ENCODE measurements at places on chromosomes 5 and 9.

- DNase-seq: no peak
Observed at GRCh38 chr5:126139086-126139485, 284.1 kb upstream of the GRAMD2B start.

- no peak for DNase-seq
Observed at GRCh38 chr5:119820016-119820415, 190.7 kb downstream of the FAM170A start.

GRCh38 chr9:117375956-117376355 lies 38.9 kb downstream of the ASTN2 start:
- DNase-seq: no peak

GRCh38 chr5:172235132-172235780 lies 41.3 kb downstream of the EFCAB9 start:
- peak; percentile 5 for DNase-seq

DNA sequence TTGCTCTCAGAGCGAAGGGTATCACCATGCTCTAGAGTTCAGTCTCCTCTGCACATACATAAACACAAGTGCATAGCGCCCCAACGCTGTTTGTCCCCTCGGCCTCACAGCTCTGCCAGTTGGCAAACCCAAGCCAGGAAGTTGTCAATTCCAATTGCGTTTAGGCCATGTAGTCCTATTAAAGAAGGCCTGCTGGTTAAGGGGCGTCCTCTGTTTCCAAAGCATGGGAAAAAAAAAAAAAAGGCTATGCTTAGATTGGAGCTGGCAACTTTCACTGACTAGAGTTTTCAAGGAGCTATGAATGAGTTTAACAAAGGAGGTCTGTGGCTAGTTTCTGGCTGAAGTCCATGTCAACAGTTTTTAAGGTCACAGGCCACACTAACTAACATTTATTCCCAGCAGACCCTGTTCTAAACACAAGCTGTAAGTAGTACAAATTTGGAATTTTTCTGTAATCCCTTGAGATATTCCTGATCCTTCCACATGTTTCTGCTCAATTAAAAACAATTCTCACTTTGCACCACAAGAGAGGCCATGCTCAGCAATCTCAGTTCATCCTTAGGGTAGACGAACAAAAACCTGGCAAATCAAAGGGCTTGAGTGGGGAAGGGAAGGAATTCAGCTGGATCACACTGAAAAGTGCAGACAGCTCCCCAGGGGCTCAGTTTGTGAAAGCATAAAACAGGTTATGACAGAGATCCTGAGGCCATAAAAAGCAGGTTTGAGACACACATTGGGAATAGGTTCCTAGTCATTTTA lies 187.7 kb downstream of the DENND1A start:
- DNase-seq: no peak

DNA sequence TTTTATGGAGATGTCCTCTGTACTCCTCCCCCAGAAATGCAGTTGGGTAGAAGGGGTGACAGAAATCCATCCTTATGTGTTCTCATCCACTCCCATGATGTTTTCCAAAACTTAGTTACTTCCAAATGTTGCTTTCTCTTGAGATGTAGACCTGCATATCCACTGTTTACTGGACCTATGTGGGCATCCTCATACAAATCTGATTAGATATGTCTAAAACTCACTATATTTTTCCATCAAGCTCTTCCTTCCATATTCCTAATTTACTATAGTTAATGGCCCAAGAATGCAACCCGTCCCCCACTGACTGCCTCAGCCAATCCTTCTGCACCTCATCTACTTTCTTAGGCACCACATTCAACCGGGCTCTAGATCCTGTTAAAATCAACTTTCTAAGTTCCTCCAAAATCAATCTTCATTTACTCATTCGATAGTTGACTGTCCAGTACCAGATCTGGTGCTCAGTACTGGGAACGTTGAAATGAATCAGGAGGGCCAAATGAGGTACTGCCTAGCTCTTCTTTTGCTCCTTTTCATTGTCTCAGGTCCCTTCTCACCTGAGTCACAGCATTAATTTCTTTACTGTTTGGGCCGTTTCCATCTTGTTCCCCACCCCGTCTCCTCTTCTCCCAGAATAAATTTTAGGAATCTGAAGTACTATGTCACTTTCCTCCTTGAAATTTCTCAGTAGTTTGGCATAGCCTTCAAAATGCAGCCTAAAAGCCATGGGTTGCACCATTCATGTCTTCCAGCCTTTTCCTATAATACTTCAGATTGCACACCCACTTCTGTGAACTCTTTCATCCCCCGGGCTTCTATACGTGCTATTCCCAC lies 7.9 kb downstream of the PLK2 start:
- DNase-seq: no peak

DNA sequence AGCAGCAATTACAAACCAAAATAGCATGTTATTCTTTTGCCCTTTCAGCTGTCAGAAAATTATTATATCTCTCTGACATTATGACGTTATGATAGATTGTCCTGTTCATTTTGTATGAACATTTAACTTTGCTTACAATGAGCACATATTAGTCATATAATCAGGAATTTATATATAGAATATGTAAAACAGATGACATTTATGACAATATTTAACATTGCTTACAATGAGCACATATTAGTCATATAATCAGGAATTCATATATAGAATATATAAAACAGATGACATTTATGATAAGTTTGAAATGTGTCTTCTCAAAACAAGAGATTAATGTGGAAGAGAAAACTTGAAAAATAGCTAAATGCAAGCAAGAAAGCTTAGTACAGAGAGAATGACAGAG lies 1180.2 kb downstream of the CDH12 start:
- no peak for DNase-seq

GRCh38 chr5:154583671-154584177 lies 105.7 kb upstream of the HAND1 start:
- DNase-seq: no peak

- DNase-seq: no peak
Observed at GRCh38 chr5:158429564-158429963, 570.6 kb upstream of the CLINT1 start.

DNA sequence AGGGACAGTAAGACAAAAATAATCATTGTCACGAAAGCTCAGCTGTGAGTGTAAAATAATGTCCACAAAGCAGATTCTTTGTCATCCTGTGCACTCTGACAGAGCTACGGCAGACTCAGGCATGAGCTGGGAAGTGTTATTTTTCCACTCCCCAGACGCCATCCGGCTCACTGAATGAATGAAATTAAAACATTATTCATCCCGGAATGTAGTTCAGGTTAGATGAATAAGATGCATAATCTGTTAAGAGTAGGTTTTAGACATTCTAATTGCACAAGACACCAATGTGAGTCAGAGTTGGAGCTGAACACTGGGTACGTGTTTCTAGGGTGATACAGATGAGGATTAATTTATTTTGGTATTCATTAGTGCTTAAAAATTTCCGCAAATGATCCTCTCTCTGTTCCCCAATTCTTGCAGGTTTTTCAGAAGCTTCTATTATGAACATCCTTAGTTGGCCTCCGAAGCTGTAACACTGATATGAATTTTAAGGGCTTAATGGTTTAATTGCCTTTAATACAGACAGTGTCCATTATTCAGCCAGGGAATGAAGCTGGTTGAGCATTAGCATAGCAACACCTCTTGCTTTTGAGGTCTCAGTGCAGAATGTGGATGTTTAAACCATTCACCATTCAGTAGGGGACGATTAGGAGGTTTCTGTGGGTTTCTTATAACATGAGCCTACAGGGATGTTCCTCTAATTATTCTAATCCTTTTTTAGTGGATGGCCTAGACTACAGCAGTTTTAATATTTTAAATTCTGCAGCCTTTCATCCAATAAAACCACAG lies 65.6 kb upstream of the FRRS1L start:
- DNase-seq: no peak

- no peak for DNase-seq
Observed at GRCh38 chr9:76101491-76101890, 211.0 kb downstream of the PCSK5 start.

DNA sequence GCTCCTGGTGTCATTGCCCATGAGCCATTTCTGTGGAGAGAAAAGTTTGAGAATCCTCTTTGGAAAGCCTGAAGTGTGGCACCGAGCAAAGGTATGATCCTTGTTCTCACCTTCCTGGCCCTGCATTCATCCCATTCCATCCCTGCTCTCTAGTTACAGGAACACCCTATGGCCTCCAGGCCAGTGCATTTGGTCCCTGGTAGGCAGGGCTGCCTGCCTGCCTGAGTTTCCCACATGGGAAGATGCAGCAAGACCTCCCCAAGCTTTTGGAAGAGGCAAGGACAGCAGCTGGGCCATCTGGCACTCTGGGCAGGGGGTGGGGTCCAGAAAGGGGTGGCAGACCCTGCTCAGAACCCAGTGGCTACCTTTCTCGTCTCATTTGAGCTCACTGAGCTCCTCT lies 24.5 kb downstream of the IGIP start:
- no peak for DNase-seq

DNA sequence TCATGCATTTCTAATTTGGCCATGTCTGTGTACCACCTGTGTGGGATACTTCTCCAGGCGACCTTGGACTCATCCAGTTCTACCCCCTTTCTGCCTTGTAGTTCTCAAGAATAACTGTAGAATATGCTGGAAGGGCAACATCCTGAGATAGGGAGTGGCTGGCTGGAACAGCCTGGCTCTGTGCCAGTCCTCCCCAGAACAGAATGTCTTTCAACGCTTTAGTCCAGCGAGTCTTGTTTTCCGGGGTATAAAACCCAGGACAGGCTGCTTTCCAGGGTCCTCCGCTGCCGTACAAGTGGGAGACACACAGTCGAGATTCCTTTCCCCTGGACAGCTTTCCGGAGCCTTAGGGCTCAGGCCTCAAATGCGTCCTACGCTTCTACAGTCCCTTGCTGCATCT lies 45.4 kb upstream of the XPA start:
- no peak for DNase-seq

DNA sequence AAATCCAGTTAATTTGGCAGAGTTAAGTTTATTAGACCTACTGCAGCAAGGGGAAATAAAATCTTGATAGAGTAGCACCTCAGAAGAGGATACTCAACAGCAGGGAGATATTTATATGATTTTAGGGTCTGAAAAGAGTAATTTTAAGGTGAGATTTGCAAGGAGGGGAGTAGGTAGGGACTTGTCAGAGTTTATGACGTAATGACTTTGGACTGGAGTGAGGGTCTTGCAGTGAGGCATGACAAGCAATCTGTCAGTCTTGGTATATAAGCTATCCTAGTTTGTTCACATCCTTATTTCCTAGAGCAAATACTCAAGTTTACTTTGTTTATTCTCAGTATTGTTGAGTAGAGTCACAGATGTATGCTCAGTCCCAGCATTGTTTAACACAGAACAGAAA lies 722.6 kb downstream of the TLE4 start:
- no peak for DNase-seq

- DNase-seq: no peak
Observed at GRCh38 chr5:2563046-2563445, 188.4 kb downstream of the IRX2 start.

- DNase-seq: no peak
Observed at GRCh38 chr9:87319656-87320055, 178.0 kb upstream of the DAPK1 start.

GRCh38 chr5:52041842-52042241 lies 658.6 kb downstream of the ISL1 start:
- DNase-seq: no peak

DNA sequence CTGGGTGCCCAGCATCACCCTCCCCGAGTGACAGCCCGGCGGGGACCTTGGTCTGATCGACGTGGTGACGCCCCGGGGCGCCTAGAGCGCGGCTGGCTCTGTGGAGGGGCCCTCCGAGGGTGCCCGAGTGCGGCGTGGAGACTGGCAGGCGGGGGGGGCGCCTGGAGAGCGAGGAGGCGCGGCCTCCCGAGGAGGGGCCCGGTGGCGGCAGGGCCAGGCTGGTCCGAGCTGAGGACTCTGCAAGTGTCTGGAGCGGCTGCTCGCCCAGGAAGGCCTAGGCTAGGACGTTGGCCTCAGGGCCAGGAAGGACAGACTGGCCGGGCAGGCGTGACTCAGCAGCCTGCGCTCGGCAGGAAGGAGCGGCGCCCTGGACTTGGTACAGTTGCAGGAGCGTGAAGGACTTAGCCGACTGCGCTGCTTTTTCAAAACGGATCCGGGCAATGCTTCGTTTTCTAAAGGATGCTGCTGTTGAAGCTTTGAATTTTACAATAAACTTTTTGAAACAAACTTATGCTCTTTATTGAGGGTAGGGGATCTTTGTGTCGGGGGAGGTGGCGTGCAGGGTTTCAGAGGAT lies 1.3 kb downstream of the GADD45G start:
- peak; percentile 59 for DNase-seq

DNA sequence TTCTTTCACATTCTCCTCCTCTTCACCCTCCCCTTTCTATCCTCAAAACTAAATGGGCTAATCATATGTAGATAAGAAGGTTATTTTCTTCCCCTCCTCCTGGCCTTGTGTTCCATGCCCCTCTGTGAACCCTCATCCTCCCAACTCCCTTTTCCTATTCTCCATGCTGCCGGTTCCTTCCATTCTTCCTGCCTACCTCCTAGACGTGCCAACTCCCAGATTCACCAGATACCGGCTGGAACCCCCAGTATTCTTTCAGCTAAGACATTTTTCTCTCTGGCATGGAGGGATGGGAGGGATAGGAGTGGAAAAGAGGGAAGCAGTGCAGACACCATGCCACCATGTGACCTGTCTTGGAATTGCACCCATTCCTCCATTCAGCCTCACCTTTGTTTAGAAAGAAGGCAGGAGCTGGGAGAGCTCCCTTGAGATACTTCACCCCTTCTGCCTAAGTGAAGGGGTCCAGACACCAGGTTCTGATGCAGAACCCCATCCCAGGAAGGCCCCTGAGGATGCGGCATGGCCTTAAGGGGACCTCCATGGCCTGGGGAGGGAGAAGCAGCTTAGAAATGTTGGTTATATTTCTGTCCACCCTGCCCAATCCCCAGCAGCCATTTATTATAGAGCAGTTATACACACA lies 4.8 kb downstream of the DNAJB5 start:
- DNase-seq: no peak

GRCh38 chr5:145938776-145939539 lies 2.6 kb downstream of the SH3RF2 start:
- DNase-seq: no peak

DNA sequence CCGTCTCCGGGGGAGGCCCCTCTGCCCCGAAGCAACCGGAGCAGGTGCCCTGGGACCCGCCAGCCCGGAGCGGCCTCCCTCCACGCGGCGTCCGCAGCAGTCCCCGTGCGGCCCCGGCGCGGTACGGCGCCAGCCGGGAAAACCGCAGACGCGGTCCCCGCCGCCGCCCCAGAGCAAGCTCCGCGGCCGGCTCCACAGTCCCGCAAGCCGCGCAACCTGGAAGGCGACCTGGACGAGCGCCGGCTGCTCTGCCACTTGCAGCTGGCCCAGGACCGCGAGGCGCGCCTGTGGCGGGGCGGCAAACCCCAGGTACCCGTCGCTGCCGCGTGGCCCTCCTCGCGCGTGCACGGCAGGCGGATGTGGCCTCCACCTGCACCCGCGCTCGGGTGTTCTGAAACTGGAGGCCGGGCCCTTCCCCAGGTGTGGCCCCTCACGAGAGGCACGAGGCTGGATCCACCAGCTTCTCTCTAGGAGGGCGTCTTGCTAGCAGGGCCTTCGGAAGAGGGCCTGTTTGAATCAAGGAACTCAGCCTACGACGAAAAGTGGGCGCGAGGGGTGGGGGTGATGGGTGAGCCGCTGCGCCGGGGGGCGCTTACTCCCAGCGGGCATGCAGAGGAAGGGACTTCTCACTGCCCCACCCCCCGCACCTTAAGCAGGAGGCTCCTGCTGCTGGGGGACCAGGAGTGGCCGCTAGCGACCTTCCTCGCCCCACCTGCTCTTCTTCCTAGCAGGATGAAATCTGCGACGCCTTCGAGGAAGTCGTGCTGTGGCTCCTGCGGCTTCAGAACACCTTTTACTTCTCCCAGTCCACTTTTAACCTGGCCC lies 602 bp downstream of the CCNI2 start:
- no peak for DNase-seq
